ENCODE measurements at places on chromosomes 5 and 9.

DNA sequence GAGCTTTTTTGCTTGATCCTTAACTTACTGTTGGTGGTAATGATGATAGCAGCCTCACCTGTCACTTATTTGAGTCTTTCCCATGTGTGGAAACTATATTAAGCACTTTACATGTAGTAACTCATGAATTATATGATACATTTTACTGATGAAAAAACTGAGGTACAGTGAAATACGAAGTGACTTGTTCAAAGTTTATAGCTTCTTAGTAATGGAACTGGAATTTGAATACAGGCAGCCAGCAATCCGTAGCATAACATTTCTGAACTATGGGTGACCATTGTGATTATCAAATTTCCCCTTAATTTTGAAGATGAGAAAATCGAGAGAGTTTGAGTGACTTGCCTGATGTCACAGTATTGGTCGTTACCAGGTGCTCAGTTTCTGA, 17.3 kb downstream of the SCAMP1 start:
- DNase-seq: no peak

DNA sequence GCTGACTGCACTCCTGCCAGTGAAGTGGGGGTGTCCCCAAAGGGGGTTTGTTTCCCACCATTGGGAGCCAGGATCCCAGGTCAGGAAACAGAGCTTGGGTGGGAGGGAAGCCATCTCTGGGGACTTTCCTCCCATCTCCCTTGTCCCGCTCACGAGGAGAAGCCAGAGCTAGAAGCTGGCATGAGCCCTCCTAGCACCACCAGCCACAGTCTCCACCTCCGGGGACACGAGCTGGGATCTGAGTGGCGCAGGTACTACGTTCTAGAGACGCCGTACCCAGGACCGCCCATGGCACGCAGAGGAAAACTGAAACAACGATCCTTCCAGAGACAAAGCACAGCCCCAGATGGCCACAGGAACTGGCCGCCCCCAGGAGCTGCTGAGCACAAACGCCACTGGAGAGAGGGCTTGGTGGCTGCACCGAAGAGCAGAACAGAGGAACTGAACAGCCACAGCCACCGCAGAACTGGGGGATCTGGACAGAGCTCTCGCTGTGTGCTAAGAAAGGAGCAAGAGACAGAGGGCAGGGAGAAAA, 29.8 kb downstream of the ADAMTS2 start:
- no peak for DNase-seq

DNA sequence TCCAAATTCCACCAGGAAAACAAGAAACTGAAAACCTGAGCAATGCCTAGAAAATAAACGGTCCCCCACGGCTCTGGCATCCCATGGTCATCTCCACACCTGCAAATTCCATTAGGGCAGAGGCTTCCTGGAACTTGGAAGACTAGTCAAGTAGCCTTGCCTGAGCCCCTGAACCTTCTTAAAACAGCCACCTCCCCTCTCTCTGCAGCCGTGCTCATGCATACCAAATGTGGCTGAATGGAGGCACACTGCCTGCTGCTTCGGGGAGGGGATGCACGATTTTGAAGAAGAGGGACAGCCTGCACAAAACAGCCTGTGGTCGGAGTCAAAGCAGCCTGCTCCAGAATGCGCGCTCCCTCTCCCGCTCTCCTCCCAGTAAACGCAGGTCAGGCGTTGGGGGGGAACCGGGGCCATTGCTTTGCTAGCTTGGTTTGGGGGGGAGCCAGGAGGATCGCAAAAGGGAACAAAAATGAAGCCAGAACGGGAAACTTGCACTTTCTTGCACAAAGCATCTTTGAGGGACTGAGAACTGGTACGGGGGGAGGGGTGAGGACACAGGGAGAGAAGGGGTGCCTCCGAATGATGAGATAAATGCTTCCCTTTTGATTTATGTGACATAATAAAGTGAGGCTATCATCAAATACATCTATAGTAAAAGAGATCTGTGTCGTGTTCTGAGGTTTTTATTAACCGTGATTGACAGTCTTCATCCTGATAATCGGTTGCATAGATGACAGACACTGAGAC, at the start of gene TRPM3:
Gene TRPM3 (minus strand): TSS at position 347 of the 747 bp plus-strand sequence. CDS start 267 bp downstream, at position 80.
- DNase-seq: no peak

DNA sequence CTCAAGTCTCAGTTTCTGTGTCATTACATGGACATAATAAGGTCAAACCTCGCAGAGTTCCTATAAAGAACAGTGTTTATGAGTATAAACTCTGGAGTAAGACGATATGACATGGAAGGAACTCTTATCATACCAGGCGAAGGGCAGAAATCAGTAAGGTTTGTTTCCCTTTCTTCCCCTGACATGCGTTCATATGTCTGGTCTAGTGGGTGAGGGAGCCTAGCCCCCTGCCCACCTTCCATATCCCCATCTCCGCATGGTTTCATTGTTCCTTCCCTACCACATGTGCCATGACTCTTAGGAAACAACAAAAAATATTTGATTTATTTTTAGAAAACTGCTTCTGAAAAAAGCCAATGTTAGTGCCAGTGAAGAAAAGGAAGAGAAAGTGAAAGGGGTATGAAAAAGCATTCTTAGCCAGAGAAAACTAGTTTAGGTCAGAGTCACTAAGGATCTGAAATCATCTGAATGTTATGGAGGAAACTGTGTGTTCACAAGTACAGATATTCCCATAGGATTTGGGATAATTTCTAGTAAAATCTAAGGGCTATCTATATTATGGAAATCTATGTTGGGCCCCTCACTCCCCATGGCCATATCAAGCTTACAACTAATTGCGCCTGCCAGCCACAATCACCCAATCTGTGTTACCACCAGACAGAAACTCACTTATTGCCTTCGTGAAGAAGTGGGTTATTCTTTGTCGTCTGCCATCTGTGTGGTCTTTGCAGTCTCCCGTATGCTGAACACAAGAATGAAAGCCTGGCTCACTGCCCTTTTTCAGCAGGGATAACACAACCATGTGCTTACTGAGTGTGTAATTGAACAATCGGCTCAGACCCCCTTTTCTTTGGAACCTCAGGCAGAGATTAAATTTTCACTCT, 19.9 kb upstream of the HMHB1 start:
- no peak for DNase-seq

- DNase-seq: no peak
Measured at GRCh38 chr5:21263361-21263760, 1275.4 kb upstream of the CDH18 start.
